ENCODE measurements at places on chromosomes 2 and 18. TPM values are rescaled to one million over a fixed set of nuclear protein-coding genes. Genes with fewer than 3 reads are reported as not detected.

DNA sequence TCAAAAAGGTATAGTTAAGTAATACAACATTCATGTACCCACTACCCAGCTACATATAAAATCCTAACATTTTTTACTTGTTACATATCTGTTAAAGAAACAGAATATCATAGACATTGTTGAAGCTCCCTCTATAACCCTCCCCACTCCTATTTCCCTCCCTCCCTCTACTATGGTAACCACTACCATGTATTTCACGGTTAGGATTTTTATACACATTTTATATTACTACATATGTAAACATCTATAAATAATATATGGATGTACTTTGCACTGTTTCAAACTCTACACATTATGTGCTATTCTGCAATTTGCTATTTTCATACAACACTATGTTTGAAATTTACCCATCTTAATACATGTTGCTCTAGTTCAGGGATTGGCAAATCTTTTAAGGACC is 36.3 kb downstream of the THOC1 start:
- DNase-seq = no peak

CNNM3 gene
- total RNA-seq = 18.8 TPM

ALKAL2 gene
- 0.95 TPM for total RNA-seq

- no peak for DNase-seq
Observed at GRCh38 chr2:29769847-29770246, 151.5 kb downstream of the ALK start.

GALR1 gene
- not detected for total RNA-seq

DNA sequence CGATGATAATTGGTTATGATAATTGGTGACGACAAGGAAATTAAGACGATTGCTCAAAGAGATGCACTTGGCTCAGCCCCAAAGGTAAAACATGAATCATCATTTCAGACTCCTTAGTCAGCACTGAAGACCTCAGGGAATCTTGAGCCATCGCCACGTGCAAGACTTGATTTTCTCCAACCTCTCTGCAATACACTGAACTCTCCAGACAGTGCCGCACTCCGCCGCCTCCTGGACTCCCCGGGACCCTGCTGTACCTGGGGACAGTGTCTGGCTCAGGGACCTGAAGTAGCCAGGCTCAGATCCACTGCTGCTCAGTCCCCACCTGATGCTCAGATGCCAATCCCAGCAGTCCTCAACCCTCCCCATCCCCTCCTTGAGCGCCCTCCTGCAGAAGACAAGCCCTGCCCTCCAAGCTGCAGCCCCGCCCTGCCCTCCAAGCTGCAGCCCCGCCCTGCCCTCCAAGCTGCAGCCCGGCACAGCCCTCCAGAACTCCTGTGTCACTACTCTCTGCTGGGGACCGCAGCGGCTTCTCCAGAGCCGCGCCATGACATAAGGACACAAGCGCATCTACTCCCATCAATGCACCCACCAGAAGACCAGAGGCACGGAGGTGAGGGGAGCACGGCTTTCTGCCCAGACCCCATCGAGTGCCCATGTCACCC is 1.1 kb downstream of the TMEM18 start:
- DNase-seq = no peak

DNA sequence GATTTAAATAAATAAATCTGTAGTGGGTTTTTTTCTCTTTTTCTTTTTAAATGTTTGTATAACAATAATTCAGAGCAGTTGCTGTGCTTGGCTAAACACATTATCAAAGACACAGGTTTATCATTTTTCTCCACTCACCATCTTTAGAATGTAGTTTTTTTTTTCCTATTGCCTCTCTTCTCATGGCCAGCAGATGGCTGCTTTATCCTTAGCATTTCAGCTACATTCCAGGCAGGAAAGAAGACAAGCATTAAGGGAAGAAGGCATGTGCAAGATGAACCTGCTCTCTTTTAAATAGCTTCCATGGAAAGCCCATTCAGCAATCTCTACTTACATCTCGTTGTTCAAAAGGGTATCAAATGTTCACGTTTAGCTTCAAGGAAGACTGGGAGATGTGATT is 42.6 kb downstream of the ARHGAP15 start:
- DNase-seq = no peak

DNA sequence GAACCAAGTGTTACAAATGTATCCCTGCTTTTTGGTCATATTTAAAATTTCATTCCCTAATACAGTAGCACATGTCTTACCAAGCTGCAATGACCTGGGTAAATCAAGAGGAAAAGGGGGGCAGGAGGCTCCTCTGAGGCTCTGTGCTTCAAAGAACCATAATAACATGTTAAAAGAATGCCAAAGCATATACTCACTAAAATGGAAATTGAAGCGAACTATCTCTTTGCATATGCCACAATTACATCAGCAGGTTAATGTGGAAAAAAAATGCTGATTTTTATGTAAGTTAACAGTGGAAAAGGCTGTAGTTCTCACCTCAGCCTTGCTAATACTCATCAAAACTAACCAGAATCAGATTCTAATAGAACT is 37.5 kb upstream of the NCKAP5 start:
- no peak for DNase-seq

GRCh38 chr18:5993938-5994337 is 98.6 kb upstream of the TMEM200C start:
- no peak for DNase-seq

Data from activated naive CD4-positive, alpha-beta T cell treated with anti-CD3 and anti-CD28 coated beads, Interleukin-2, amount 50 U/mL, for 72 hours (primary cell).